ENCODE measurements at places on chromosomes 4 and X.

- no peak for DNase-seq
Measured at GRCh38 chr4:110533940-110534339, 58.0 kb downstream of the ENPEP start.

DNA sequence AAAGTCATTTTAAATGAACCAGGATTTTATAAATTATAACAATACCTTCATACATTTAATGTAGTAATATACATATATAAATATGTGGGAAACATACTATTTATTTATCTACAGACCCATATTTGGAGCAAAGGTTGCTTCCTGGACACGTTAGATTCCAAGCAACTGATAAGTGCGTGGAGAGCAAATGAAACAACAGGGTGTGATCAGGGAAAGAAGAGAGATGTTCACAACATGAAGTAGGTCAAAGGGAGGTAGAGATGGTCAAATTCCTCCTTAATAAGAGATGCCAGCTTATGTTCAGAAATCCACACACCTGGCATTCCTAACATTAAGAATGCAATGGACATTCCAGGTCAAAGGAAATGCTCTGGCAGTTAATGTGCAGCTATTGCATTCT is 53.1 kb upstream of the HPGD start:
- no peak for DNase-seq

DNA sequence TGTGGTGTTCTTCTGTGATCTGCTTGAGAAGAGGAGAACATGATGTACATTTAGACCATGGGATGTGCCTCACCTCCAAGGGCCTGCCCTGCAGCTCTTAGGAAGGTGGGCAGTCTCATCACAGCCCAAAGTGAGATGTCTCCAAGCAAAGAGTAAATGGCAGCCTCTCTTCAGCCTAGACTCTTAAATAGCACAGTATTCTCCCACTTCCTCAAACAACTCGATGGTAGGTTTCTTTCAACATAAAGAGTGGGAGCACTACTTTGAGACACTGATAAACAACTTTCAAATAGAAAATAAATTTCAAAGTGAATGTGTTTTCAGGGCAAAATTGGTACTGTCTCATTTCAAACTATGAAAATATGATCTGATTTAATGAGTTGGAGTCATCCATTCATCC is 35.2 kb downstream of the EDNRA start:
- no peak for DNase-seq

GRCh38 chr4:137376312-137376711 is 156.0 kb downstream of the PCDH18 start:
- DNase-seq = no peak
